Sciatic nerve (tissue), 2 donors: ENCODE measurements at places on chromosomes 6 and 20. TPM values are rescaled to one million over a fixed set of nuclear protein-coding genes. Genes with fewer than 3 reads are reported as not detected.

The CFAP61 gene
- 0.40 TPM for total RNA-seq

The PSORS1C2 gene
- total RNA-seq: not detected

The MMP24 gene
- total RNA-seq: 0.49 TPM

The NT5E gene
- total RNA-seq: 52.7 TPM

The MAP1LC3A gene
- total RNA-seq: 72.1 TPM

The GINS1 gene
- total RNA-seq: 1.4 TPM

The APOM gene
- total RNA-seq: 0.53 TPM

The NRSN1 gene
- total RNA-seq: not detected
